Caki2 (cell line): ENCODE measurements at places on chromosomes 2 and 18. TPM values are rescaled to one million over a fixed set of nuclear protein-coding genes. Genes with fewer than 3 reads are reported as not detected.

GRCh38 chr2:143608758-143609157 lies 479.5 kb downstream of the ARHGAP15 start:
- DNase-seq = no peak

DNA sequence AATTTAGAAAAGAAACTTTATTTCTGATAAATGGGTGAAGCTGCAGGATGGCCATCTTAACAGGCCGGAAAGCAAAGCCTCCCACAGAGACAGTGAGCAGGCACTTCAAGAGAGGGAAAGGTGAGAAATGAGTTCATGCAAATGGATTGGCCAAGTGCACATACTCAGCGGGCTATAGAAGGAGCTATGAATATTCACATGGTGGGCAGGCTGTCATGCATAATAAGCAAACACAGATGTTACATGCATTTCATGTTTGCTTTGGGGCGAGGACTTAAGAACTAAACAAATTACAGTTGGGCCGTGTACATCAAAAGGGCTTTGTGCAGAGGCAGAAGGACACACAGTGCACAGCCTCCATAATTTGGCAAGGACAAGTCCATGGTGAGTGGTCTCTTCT lies 69.8 kb upstream of the MAL start:
- no peak for DNase-seq

Gene C2orf78
- total RNA-seq = not detected in 2 replicates

Gene ANKRD62
- total RNA-seq = 0.61 TPM in 1 of 2 replicates, not detected in the other

Gene ASPRV1
- total RNA-seq = 0.12 and 0.81 TPM in 2 replicates

Gene DPP10
- 0.61 TPM in 2 replicates for total RNA-seq
